GOT3 (cell line): ENCODE measurements at places on chromosomes 6 and 20.

- no peak for DNase-seq
Observed at GRCh38 chr20:22810626-22811569, 224.2 kb upstream of the SSTR4 start.

GRCh38 chr20:39195582-39196021, 233.5 kb downstream of the DHX35 start:
- no peak for DNase-seq

GRCh38 chr20:50015636-50015992, 32.8 kb downstream of the SNAI1 start:
- no peak for DNase-seq

GRCh38 chr6:105952326-105952725, 133.8 kb upstream of the PRDM1 start:
- no peak for DNase-seq

DNA sequence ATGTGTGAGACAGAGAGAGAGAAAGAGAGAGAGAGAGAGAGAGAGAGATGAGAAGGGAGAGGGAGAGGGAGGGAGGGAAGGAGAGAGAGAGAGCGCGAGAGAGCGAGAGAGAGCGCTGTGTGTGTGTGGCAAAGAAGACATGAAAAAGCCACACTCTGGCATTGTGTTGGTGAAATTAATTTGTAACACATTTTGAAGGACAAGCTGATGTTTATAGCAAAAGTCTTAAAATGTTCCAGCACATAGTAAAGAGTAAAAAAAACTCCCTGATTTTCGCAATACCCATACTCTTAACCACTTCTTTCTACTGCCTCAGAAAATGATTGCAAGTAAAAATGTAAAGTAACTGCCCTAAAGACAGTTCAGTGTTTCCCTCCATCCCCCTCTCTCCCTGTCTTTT, 56.7 kb downstream of the SLC22A1 start:
- no peak for DNase-seq

GRCh38 chr6:85361643-85362014, 88.3 kb upstream of the NT5E start:
- no peak for DNase-seq

DNA sequence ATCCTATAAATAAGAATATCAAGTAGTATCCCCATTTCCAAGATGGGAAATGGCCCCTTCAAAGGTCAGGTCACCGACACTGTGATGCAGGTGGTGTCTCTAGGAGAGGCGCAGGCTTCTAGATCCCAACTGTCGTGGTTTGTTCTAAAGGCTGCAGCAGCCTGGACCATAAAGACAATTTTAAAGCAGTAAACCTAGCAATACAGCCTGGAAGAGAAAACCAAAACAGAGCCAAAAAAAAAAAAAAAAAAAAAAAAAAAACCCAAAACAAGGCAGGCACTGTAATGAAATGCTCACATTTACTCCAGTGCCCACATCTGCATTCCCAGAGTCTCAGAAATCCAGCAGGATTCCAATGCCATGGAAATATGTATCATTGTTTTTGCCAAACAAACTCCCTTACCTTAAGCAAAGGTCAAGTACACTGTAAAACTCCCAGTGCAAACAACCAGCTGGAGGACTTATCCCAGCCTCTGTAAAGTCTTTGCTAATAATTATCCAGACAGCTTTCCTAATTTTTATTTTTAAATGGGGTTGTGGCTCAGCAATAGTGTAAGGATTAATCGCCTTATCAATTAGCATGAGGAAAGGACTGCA, 98.2 kb downstream of the PSMG4 start:
- DNase-seq, result no peak

DNA sequence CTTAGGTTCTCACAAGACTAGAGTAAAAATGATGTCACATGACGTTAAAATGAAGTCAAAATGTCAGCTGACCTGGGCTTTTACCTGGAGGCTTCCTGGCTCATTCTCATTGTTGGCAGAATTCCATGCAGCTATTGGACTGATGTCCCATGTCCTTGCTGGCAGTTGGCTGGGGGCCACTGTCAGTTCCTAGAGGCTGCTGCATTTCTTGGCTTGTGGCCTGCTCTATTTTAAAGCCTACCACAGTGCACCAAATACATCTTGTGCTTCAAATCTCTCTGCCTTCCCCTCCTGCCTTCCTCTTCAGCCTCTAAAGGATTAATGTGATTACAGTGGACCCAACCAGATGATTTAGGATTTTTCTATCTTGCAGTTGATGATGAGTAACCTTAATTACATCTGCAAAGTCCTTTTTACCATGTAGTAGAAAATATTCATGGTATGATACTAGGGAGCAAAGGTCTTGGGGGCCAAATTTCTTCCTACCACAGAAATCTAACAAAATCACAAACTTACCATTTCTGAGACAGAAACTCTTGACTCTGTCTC, 81.9 kb downstream of the FIG4 start:
- DNase-seq, result no peak
